NCI-H526 (cell line): ENCODE measurements at places on chromosomes 16 and 17.

DNA sequence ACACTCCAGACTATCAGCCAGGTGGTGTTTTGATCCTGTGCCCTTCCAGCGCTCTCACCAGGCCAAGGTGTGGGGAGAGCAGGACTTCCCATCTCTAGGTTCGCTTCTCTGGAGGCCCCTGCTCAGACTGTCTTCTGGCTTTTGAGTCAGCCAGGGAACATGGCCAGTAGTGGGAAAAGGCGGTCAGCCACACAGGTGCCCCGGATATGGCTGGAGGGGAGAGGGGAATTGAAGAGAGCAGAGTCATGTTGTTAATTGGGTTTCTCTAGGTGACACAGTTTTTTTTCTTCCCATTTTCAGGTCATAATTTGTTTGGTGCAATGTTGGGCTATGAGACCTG, 1.5 kb downstream of the MINK1 start:
- DNase-seq, result no peak

DNA sequence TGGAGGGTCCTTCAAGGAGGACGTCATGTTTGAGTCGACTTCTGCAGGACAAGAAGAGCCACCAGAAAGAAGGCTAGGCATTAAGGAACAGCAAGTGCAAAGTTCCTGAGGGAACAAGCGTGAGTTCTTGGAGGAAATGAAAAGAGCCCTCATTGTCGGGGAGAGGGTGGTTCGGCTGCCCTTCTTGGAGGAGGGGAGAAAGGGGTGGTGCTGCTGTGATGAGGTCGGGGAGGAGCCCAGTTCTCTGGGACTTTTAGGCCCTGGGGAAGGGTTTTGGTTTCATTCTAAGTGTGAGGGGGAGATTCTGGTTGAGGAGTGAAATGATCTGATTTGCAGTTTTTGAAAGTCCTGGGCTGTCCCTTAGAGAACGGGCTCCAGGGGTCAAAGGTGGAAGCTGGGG, 4.1 kb downstream of the BICDL2 start:
- no peak for DNase-seq

GRCh38 chr17:65194670-65195334, 57.6 kb downstream of the RGS9 start:
- no peak for DNase-seq

DNA sequence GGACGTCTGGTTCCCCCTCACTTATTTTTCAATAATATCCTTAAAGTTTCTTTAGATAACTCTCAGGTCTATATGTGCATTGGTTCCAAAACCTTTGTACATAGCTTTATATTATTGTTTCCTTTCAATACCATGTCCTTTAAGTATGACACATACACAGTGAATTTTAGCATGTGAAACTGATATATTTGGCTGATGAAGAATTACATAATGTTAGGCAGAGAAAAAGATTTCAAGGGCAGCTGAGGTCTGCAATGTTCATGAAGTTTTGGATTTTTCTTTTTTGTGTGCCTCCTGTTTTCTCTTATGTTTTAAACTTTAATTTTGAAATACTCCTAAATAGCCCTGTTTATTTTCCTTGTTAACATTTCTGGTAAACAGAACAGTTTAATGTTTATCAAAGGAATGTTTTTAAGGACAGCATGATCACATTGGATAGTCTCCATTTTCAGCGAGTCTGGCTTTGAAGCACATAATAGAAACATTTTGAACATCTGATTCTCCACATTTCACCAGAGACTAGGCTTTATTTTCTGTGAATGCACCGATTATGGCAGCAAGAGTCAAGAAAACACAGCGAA, 32.9 kb upstream of the FBXO47 start:
- DNase-seq, result no peak

- no peak for DNase-seq
These were observed at the start of gene NTN1 for GRCh38 chr17:9021158-9021991. Gene NTN1 (plus strand): TSS chr17:9021510. CDS start chr17:9022374, 864 bp downstream.

DNA sequence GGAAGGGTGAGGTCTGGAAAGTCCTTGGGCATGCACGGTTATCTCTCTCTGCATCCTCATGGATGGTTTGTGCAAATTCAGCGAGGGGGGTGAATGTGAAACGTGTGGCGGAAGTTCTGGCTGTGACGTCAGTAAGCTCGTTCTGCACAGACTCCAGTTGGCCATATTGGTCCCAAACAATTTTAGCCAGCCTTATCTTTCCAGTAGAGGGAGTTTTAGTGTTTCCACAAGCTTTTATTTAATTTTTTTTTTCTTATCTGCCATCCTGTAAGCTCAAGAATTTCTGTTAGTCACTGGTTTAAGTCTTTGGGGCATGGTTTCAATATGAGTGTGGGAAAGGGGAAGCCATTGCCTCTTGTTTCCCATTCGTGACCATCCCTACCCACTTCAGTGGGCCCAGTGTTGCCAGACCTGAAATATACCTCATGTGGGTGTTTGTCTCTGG, 39.0 kb downstream of the HLF start:
- no peak for DNase-seq
